Naive thymus-derived CD8-positive, alpha-beta T cell (primary cell): ENCODE measurements at places on chromosomes 5 and 9. TPM values are rescaled to one million over a fixed set of nuclear protein-coding genes. Genes with fewer than 3 reads are reported as not detected.

PCDHB10 gene
- polyA plus RNA-seq, result not detected

F2RL2 gene
- 0.08 TPM for polyA plus RNA-seq

C5orf58 gene
- 0.76 TPM for polyA plus RNA-seq

DEPDC1B gene
- 0.09 TPM for polyA plus RNA-seq

PCDHGA12 gene
- not detected for polyA plus RNA-seq

IL13 gene
- polyA plus RNA-seq, result not detected

MAPK9 gene
- 28.3 TPM for polyA plus RNA-seq

NFIL3 gene
- polyA plus RNA-seq, result not detected

HNRNPAB gene
- polyA plus RNA-seq, result 74.9 TPM

CCNI2 gene
- polyA plus RNA-seq, result 1.7 TPM

SLC6A7 gene
- not detected for polyA plus RNA-seq

DMGDH gene
- 0.23 TPM for polyA plus RNA-seq

CARTPT gene
- polyA plus RNA-seq, result not detected

TTC23L gene
- not detected for polyA plus RNA-seq

KIF12 gene
- polyA plus RNA-seq, result not detected

LCN1 gene
- not detected for polyA plus RNA-seq

ROPN1L gene
- 1.0 TPM for polyA plus RNA-seq

MARCOL gene
- not detected for polyA plus RNA-seq

IL7R gene
- polyA plus RNA-seq, result 668 TPM

PGM5 gene
- not detected for polyA plus RNA-seq
